ENCODE measurements at places on chromosomes 13 and 19.

DNA sequence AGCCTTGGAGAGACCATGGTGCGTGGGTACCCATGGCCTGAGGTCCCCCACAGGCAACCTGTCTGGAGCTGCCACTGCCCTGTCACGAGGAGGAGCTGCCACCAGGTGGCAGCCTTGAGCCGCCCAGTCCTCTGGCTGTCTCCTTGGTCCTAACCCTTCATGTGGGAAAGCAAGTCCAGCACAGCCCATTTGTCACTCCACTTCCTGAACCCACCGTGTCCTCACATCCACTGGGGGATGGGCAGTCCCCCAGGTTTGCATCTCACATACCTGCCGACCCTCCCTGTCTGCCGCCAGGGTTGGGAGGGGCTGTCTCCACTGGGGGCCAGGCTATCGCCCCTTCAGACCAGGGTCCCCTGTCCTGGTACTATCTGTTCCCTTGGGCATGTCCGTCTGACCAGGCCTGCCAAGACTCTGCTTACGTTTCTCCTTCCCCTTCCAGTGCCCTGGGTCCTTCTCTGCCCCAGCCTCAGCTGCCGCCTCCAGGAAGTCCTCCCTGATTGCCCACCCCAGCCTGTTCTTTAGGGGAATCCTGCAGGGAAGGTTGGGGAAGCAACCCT lies 4.5 kb downstream of the FAM174C start:
- no peak for DNase-seq

- DNase-seq = no peak
Observed at GRCh38 chr19:38634757-38635482, 12.5 kb upstream of the ACTN4 start.

DNA sequence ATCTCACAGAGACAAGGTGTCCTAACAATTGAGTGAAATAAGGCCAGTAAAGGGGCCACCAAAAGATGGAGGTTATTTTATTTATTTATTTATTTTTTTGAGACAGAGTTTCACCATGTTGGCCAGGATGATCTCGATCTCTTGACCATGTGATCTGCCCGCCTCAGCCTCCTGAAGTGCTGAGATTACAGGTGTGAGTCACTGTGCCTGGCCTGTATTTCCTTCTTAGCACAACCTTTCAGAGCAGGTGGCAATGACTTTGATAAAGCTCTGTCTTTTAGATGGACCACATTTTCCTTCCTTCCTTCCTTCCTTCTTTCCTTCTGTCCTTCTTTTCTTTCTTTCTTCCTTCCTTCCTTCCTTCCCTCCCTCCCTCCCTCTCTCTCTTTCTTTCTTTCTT lies 11.0 kb upstream of the DOCK6 start:
- DNase-seq = no peak

- DNase-seq = no peak
Observed at GRCh38 chr13:111315347-111315995, 5.0 kb upstream of the TEX29 start.

DNA sequence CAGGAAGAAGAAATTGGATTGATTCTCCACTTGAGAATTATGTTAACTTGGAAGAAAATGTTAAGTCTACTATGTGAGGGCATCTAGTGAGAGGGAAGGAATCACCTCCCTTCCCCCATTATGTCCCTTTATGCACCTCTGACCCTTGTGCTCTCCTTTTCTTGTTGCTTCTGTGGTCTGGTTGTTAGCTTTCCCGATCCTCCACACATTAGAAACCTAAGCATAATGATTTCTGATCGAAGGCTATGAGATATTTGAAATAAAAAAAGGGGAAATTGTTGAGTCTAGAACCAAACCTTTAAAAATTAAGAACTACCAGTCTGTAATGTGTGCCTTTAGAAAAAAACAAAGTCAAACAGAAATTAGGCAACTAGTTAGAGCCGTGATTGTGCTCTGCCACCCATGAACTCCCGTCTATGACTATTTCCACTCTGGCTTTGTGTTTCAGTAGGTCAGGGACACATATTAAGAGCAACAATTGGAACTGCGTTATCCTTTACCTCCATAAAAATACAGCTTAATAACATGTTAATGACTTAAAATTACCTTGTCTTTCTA lies 463 bp upstream of the GPC6 start:
- no peak for DNase-seq

DNA sequence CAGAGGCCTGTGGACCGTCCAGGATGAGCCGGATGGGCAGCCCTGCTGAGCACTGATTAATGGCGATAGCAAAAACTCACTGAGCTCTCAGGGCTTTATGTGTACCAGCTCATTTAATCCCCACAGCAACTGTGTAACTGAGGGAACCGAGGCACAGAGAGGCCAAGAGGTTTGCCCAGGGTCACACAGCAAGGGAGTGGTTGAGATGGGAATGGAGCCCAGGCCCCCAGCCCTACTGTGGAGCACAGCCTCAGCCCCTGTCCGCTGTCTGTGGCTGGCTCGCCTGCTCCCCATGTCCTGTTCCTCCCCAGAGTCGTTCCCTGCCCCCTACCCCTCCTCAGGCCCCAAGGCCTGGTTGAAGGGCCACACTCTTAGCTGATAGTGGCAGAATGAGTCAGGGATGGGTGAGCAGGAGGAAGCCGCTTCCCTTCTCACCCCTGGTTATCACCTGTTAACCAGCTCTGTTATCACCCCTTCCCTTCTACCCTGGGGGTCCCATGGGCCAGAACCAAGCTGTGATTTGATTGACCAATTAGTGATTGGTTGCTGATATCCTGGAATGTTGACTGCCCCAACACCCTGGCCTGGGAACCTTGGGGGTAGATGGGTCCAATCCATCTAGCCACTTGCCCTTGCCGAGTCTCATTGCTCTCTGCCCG lies 21.2 kb downstream of the CAPN12 start:
- DNase-seq = no peak

- DNase-seq = no peak
Observed at GRCh38 chr13:98507282-98507797, 69.6 kb downstream of the STK24 start.

GRCh38 chr19:796692-797527 lies at the start of gene PTBP1:
Gene PTBP1 (plus strand): TSS chr19:797452. CDS start chr19:797498, 46 bp downstream.
- peak; percentile 98 for DNase-seq

GRCh38 chr13:80669112-80669511 lies 328.2 kb upstream of the SPRY2 start:
- no peak for DNase-seq

GRCh38 chr19:3785451-3785937 lies 687 bp downstream of the MATK start:
- DNase-seq = no peak

DNA sequence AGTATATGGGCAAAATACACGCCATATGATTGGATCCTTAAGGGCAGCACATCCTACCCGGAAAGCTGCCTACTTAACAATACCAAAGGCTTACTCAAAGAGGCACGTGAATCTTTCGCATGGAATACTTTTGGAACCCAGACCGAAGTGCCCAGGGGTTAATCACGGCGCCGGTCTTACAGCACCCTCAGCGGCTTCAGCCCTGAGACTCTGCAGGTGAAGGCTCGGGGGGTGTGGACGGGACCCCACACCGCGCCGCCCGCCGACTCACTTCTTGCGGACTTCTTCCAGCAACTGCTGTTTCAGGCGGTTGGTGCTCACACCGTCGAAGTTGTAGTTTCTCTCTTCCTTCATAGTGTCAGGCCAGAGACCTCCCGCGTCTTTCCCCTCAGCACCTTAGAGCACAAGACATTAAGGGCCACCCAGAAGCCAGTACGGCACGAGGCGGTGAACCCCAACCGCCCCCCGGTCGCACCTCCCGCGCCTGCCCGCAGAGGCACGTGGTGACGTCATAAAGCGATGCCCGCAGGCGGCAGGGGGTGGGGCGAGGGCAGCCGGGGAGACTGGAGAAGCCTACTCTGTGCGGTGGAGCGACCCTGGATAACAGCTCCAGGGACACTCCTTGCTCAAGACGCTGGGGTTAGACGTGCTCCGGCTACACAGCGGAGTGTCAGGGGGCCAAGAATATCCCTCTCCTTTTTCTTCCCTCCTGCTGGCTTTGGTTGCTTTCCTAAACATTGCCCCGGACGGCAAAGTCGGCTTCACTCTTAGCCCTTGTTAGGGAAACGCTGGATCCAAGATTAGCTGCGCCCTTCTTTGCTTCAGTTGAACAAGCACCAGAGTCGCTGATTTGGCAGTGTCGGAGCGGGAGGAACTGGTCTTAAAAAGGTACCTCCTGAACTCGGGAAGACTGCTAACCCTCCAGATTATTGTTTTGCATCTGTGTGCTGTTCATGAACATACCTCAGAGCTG lies at the start of gene CCDC169:
CCDC169 (minus strand) TSS at position 449 of the 973 bp plus-strand sequence; CDS start at position 354, 95 bp downstream.
- peak; percentile 23 for DNase-seq

GRCh38 chr13:52760077-52760476 lies 20.5 kb upstream of the CNMD start:
- no peak for DNase-seq

DNA sequence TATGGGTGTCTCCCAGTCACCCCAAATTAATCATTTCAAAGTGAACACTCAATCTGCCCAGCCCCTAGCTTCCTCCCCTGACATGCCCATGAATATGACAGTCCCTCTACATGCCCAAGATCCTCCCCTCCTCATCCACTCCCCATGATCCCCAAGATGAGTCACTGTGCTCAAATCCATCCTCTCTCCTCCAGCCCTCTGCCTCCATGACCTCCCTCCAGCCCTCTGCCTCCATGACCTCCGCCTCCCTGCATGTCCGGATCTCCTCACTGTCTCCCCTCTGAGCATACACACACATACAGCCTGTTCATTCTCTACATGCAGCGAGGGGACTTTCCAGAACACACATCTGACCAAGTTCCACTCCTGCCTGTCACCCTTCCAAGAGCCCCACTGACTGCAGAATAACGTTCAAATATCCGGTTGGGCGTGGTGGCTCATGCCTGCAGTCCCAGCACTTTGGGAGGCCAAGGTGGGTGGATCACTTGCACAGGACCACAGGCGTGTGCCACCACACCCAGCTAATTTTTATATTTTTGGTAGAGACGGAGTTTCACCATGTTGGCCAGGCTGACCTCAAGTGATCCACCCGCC lies 18.4 kb upstream of the FEM1A start:
- no peak for DNase-seq

DNA sequence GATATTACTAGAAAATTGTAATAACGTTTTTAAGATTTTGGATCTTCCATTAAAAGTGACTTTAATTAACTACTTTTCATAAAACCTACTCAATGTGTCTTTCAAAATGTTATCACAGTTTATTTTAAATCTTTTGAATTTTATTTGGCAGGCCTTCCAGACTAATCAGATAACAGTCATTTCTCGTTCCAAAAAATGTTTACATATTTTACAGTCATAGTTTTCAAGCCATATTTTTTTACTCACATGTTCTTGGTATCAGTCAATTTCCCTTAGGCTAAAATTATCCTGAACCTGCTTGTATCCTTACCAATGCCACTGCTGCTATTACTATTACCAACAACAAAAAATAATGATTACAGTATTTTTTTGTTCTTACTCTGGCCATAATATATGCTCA lies 1783.5 kb downstream of the SLITRK5 start:
- DNase-seq = no peak

- no peak for DNase-seq
Observed at GRCh38 chr19:4707956-4708650, 15.5 kb downstream of the DPP9 start.

DNA sequence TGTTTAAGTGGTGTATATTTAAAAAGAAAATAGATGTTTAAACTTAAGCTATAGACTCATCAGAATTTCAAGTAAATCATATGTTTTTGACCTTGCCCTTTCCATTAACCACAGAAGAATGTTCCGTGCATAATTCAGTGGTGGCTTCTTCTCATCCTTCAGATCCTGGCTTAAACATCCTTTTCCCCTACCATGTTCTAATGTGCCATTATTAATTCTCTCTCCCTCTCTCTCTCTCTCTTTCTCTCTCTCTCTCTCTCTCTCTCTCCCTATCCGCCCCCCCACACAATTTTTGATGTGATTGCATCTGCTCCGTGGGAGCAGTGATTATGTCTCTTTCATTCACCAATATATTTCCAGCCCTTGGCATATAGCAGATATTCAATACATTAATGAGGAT lies 116.4 kb downstream of the DCLK1 start:
- no peak for DNase-seq

GRCh38 chr19:39299404-39299803 lies 3.2 kb downstream of the IFNL1 start:
- no peak for DNase-seq

All from thoracic aorta (tissue), 2 donors.